Osteoblast (primary cell): ENCODE measurements at places on chromosomes 1 and 21.

GRCh38 chr21:35855484-35855883 is 204.8 kb downstream of the SETD4 start:
- peak; percentile 29 for DNase-seq

GRCh38 chr1:166527752-166528151 is 311.5 kb upstream of the POGK start:
- DNase-seq, result no peak

GRCh38 chr1:244074559-244075171 is 23.6 kb downstream of the ZBTB18 start:
- DNase-seq, result no peak

- DNase-seq, result no peak
Observed at GRCh38 chr1:241012708-241013340, 344.2 kb downstream of the RGS7 start.

GRCh38 chr1:85228972-85229371 is 28.2 kb upstream of the SYDE2 start:
- no peak for DNase-seq

- DNase-seq, result peak; percentile 85
Observed at GRCh38 chr1:147545133-147545532, 3.8 kb downstream of the BCL9 start.

GRCh38 chr1:25562101-25562927 is 18.9 kb downstream of the LDLRAP1 start:
- DNase-seq, result no peak

- DNase-seq, result peak; percentile 91
Observed at GRCh38 chr1:228004331-228004855, 2.4 kb upstream of the WNT3A start.

GRCh38 chr21:35508139-35508888 is 459.2 kb upstream of the RUNX1 start:
- DNase-seq, result peak; percentile 58

GRCh38 chr1:10861822-10862221 is 65.4 kb upstream of the CASZ1 start:
- peak; percentile 31 for DNase-seq

- no peak for DNase-seq
Observed at GRCh38 chr21:41943851-41944250, 10.0 kb downstream of the C2CD2 start.

DNA sequence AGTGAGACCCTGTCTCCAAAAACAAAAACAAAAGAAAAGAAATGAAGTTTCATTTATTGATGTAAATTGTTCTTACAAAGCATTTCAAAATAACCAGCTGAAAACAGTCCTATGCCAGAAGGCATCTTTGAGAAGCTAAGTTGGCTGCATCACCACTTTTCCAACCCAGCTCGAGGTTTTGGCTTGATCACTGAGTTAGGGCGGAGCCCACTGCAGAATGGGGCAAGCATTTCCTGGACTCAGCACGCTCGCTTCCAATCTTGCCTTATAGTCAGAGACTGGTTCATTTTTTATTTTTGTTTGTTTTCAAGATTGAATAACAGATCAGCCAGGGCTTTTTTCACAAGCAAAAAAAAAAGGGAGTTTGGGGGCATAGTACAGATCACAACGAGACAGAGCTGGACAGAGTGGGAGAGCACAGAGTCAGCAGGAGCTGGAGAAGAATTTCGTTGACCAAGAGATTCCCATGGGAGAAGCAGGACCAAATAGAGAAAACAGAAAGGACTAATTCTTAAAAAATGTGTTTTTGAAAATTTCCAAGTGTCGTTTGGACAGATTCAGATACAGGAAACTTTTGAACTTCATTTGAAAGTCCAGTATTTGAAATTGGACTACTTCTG is 23.5 kb upstream of the COL6A1 start:
- peak; percentile 92 for DNase-seq

GRCh38 chr1:43207229-43207853 is 35.2 kb downstream of the CFAP57 start:
- no peak for DNase-seq

- DNase-seq, result peak; percentile 91
Observed at GRCh38 chr1:54904476-54905048, 17.6 kb upstream of the DHCR24 start.

GRCh38 chr1:179440971-179441370 is 75.2 kb downstream of the AXDND1 start:
- DNase-seq, result no peak

GRCh38 chr1:180185281-180185680 is 30.6 kb downstream of the QSOX1 start:
- peak; percentile 36 for DNase-seq

- no peak for DNase-seq
Observed at GRCh38 chr21:41120997-41121396, 47.0 kb upstream of the BACE2 start.

DNA sequence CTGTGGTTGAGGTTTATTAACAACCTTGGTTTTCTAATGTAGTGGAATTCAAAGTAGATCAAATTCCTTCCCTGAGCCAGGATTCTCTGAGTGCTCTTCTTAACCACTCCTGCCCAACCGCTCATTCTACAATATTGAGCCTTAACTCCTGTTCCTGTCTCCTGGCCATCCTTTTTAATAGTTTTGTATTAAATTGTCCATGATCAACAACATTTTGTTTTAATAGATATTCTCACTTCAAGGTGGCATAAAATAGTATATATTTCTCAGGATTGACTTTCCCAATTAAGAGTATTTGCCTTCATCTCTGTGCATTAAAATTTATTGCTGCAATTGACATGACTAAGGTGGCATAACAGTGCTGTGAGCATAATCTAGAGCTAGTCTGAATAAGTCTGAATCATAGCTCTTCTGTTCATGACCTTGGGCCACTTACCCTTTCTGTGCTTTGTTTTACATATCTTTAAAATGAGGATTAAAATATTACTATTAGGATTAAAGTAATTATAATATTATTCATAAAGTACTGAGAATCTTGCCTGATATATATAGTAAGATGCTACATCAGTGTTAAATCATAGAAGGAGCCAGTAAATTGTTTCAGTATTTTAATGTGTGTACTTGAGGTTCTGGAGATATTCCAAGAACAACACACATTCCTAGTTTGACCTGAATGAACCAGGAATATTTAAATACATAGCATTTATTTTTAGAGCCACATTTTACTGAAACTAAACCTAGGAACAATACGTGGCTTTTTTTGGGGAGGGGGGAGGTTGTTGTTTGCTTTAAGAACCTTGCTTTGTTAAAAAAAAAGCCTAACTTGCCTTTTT is 76.4 kb downstream of the ADGRL2 start:
- DNase-seq, result no peak

- peak; percentile 62 for DNase-seq
Observed at GRCh38 chr1:2126331-2127186, 68.0 kb downstream of the FAAP20 start.

- DNase-seq, result no peak
Observed at GRCh38 chr1:164560556-164560955, 1.6 kb downstream of the PBX1 start.

- no peak for DNase-seq
Observed at GRCh38 chr1:217393896-217394295, 237.0 kb downstream of the GPATCH2 start.

DNA sequence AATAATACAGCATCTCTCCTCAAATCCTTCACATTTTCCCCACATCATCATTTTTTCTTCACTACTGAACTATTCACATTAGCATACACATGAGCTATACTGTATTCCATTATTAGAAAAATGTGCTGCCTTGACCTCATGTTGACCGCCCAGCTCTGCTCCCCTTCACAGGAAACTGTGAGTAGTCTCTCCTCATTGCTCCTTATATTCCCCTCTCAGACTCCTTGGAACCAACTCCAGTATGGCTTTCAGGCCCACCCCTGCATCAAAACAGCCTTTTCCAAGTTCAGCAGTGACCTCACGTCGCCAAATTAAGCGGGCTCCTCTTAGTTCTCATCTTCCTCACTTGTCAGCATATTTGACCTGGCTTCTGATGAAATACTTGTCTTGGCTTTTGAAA is 59.2 kb upstream of the SPAG17 start:
- DNase-seq, result peak; percentile 52

- DNase-seq, result peak; percentile 97
Observed at GRCh38 chr1:62356257-62356835, 37.1 kb upstream of the KANK4 start.

DNA sequence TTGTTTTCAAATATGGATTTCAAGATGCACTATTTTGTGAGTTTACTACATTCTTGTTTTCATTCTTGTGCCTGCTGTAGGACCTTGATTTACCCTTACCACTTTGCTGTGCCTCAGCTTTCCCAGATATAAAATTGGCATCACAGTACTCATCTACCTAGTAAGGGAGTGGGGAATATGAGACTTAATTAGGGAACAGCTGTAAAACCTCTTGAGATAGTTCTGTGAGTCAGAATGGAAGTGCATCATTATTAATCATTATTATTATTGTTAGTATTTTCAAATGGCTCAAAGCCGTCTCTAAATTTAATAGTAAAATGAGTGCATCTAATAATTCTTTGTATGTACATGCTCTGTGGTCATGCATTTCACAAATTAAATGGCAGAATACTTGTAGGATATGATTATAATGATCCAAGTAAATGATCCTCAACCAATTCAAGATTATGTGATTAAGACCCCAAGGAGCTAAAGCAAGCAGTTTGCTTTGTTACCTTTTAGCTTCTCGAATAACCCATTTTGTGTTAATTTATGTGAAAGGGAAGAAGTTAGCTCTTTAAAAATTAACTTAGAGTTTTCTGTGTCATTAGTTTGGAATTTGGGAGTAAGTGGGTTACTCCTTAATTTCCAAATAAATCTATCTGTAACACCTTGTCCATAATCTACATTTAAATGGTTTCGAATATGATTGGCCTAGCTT is 155.4 kb downstream of the NFIA start:
- DNase-seq, result no peak

GRCh38 chr1:92728697-92729096 is 56.2 kb downstream of the EVI5 start:
- no peak for DNase-seq

GRCh38 chr1:193085263-193085662 is 20.0 kb downstream of the GLRX2 start:
- no peak for DNase-seq

DNA sequence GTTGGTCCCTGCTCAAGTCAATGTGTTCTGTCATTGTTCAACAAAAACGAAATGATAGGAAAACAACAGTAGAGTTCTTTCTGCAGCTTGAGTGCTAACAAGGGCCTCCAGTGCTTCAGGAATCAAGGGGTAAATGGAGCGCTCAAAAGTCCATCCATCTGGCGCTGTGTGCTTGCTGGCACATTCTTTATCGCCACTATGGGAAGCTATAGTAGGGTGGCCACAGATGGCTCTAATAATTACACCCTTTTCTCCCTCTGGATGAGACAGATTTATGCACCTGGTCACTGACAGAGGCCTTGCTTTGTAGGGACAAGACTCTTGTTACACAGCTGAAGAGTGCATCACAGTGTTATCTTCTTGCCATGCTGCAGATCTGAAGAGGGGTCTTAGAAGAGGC is 136.0 kb downstream of the GDAP2 start:
- no peak for DNase-seq

DNA sequence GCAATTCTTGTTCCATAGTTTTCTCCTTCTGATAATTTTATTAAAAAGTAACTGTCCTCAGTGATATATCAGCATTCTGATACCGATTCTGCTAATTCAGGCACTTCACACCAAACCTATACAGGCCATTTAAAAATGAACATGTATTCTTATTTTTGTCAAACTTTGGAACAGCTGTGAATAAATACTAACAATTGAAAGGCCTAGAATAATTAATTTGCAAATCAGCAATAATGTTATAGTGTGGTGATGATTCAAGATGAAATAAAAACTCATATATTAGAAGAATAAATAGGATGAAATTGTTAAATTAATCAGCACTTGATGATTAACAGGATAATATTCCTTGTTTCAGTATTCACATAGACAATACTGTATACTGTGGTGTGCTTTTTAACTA is 9.9 kb downstream of the CDKN2C start:
- DNase-seq, result no peak

GRCh38 chr1:56627636-56628039 is 17.5 kb upstream of the PRKAA2 start:
- no peak for DNase-seq

GRCh38 chr1:119510046-119510445 is 3.0 kb downstream of the HSD3B1 start:
- no peak for DNase-seq

GRCh38 chr1:161200421-161200991 is 1.7 kb upstream of the ADAMTS4 start:
- DNase-seq, result no peak

DNA sequence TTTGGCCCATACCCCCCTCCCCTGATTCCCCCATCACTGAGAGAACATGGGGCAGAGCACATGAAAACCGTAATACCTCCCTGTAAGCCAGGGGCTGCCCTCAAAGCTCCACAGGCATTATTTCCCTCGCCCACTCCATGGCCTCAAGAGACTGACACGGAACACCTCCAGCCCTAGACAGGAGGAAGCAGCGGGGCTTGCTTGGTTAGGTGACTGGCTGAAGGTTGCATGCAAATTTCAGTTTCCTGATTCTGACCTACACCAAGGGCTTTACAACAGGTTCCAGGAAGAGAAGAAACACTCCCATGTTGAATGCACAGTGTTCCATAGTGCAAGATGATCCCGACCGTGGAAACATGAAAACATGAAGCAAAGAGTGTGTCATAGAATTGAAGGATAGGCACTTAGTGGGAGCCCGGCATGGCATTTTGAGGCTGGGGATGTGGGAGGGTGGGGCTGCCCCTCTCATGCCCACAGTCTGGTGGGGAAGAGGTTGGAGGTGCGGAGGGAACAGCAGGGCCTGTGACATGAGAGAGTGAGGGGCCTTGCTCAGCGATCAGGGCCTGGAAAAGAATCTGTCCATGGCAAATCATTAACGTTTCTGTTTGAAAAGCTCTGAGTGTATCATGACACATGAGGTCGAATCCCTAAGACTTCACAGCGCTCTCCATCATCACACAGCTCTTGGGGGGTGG is 33.5 kb downstream of the GPR137B start:
- DNase-seq, result no peak

- DNase-seq, result no peak
Observed at GRCh38 chr1:156086256-156086662, 4.0 kb upstream of the MEX3A start.

DNA sequence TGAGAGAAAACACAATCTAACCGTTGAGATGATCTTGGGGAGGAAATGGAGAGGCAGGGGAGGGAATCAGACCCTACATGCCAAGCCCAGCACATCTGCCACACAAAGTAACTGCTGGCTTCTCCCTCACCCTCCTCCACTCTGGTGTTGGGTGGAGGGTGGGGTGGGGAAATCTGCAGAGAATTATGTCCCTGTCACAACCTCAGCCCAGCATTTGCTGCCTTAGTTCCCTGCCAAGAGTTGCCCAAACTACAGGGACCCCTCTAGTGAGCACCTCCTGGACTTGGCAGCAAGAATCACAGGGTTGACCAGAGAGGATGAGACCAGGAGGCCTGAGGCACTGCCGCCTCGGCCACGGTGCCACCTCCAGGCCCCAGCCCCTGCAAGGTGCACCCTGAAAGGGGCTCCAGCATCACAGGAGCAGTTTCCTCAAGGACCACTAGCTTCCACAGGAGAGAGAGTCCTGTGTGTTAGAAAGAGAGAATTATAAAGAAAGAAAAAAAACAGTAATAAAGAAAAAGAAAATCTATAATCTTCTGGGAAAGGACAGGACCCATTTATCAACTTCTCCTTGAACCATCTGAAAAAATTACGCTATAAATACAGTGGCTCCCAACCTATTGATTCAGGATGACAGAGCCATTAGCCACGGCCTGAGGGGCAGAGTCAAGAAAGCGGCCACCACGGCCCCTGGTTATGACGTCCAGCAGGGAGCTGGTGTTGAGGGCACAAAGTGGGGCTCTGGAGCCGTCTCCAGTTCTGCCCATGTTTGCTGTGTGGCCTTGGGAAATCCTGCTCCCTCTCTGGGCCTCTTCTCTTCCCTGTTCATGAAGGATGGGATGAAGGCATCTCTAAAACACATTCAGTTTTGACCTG is 451.7 kb downstream of the MATN1 start:
- no peak for DNase-seq
